ENCODE measurements at places on chromosomes 13 and 19. TPM values are rescaled to one million over a fixed set of nuclear protein-coding genes. Genes with fewer than 3 reads are reported as not detected.

The FGF9 gene
- not detected for total RNA-seq

The STAP2 gene
- total RNA-seq = not detected

The GPR12 gene
- total RNA-seq = not detected

The GRIN3B gene
- 3.3 TPM for total RNA-seq

The CPAMD8 gene
- total RNA-seq = 0.46 TPM

The FFAR3 gene
- not detected for total RNA-seq

The CATSPERD gene
- not detected for total RNA-seq

The RETN gene
- not detected for total RNA-seq

The GDF15 gene
- total RNA-seq = 30.4 TPM

The BTBD2 gene
- total RNA-seq = 47.8 TPM

The TMEM238 gene
- total RNA-seq = 14.6 TPM

The SRRM5 gene
- total RNA-seq = 0.98 TPM

The ZNF528 gene
- 0.19 TPM for total RNA-seq

The SYMPK gene
- 41.7 TPM for total RNA-seq

The ACP7 gene
- 0.23 TPM for total RNA-seq

The TBXA2R gene
- total RNA-seq = 0.90 TPM

The CEACAM18 gene
- total RNA-seq = not detected

The ZNF136 gene
- total RNA-seq = 2.1 TPM

The COX6B2 gene
- 1.4 TPM for total RNA-seq

The PNMA8A gene
- total RNA-seq = 10.8 TPM

The C19orf73 gene
- total RNA-seq = 1.8 TPM

The KCNJ14 gene
- 1.7 TPM for total RNA-seq

The LMTK3 gene
- 5.5 TPM for total RNA-seq

The PSG1 gene
- total RNA-seq = 0.22 TPM

The PLVAP gene
- not detected for total RNA-seq

The ZNF304 gene
- 2.3 TPM for total RNA-seq

The ZNF888 gene
- not detected for total RNA-seq

The FAM98C gene
- total RNA-seq = 29.0 TPM

The YIPF2 gene
- 12.1 TPM for total RNA-seq

The ZNF793 gene
- 0.16 TPM for total RNA-seq

The HSH2D gene
- total RNA-seq = not detected

The ZNF285 gene
- 2.3 TPM for total RNA-seq

The ZNF626 gene
- total RNA-seq = not detected

The ZNF790 gene
- 0.17 TPM for total RNA-seq

The GFY gene
- total RNA-seq = 0.14 TPM

The MBD3 gene
- total RNA-seq = 50.0 TPM

The RNF225 gene
- total RNA-seq = not detected

The ZNF823 gene
- 2.1 TPM for total RNA-seq

The IQCN gene
- 0.71 TPM for total RNA-seq

The KLK8 gene
- total RNA-seq = not detected

The NCAN gene
- not detected for total RNA-seq

All from A549 treated with ZK216348 at 1 μM for 4 hours (cell line).